ENCODE measurements at places on chromosomes 2 and 18.

GRCh38 chr2:190446750-190447516 is 38.8 kb downstream of the MFSD6 start:
- DNase-seq, result no peak

GRCh38 chr2:172361360-172361759 is 66.0 kb upstream of the ITGA6 start:
- DNase-seq, result no peak

DNA sequence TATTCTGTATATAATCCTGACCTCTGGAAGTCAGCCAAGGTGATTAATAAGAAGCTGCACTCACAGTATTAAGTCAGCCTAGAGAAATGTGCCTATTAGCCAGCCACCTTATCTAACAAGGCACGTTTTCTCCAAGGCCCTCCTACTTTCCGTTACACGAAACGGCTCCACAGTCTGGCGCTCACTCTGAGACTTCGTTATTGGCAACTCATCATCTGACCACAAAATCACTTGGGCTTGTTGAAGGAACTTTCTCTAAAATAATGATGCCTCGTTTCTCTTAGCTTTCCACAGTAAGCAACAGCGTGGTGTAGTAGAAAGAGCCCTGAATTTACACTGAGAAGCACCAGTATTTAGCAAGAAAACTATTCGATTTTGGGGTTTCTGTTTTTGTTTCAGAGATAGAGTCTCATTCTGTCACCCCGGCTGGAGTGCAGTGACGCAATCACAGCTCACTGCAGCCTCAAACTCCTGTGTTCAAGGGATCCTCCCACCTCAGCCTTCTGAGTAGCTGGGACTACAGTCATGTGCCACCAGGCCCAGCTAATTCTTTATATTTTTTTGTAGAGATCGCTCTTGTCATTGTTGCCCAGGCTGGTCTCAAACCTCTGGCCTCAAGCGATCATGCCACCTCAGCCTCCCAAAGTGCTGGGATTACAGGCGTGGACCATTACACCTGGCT is 53.6 kb upstream of the SLC14A1 start:
- DNase-seq, result no peak

GRCh38 chr18:79554945-79555645 is 124.5 kb upstream of the CTDP1 start:
- DNase-seq, result no peak

DNA sequence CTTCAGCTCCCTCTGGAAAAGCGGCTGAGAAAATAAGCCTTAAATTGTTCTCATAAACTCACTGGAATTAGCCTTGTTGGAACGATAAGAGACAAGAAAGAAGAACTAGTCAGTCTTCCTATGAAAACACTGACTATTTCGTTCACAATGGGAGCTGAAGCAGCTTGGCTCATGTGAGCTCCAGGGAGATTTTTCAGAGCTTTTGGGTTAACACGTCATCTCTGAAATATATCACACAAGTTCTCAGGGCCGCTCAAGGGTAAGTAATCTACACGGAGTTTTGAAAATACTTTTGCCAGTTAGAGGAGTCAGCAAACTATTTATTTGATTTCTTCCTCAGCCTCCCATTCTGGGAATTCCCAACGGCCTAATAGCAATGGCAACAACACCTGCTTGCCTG is 316.2 kb upstream of the MGAT5 start:
- DNase-seq, result no peak

GRCh38 chr2:239500574-239501550 is 100.0 kb upstream of the HDAC4 start:
- no peak for DNase-seq

All from activated CD4-positive, alpha-beta T cell treated with anti-CD3 and anti-CD28 coated beads for 24 hours (primary cell).